ENCODE measurements at places on chromosomes 7 and 10.

DNA sequence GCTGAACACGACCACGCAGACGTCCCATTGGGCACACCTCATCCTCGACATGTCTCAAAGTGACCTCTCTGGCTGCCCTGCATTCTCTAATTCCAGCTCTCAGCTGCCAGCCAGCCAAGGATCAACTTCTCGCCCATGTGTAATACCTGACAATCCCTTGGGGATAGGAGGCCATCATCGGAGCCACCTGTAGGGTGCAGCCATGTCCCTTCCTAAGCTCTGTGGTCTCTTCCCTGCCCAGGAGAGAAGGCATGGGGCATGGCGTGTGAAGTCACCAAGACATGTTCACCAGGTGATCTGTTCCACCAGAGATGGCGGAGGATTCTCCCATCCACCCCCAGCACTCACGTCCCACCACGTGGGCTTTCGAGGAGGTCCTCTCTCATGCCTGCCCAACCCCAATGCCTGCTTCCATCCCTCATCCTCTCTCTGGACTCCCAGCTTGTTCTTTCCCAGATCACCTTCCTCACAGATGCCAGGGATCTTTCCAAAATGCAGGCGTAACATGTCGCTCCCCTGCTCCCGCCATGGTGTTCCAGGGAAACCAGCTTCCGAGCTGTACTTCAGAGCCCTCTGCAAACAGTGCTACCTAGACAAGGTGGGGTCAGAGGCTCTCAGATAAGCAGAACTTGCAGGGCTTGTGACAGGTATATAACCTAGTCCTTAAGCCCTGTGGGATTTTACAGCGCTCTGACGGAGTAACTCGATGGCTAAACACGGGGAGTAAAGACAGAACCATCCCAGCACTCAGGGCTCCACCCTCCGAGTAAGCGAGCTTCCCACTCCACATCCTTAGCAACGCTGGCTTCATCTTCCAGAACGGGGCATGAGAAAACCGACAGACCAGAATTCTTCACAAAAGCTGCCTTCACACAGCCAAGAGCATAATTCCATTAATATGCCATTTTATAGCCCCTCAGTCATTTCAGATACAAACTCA is 41.1 kb downstream of the BRI3 start:
- no peak for DNase-seq

DNA sequence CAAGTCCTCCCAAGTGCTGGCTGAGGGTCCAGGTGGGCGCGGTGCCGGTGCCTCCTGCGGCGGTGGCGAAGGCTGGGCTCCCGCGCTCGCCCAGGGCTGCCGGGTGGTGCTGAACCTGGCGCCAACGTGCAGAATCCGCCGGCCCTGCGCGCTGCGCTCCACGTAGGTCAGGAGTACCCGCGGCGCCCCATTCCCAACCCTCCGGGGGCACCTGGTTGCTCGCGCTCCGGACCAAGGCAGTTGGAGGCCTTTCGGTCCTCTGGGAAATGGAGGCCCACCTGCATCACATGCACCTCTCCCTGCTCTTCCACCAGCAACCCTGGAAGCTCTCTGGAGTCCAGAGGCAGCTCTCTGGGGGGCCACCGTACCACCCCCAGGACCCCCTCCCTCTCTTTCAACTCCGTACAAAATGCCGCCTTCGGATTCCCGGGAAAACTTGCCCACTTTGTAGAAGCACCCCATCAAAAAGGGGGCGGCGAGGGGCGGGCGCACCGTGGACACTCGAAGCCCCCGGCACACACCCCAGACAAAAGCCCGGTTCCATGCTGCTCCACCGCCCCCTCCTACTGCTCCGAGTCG is 745 bp downstream of the SLC16A9 start:
- DNase-seq, result peak; percentile 1

DNA sequence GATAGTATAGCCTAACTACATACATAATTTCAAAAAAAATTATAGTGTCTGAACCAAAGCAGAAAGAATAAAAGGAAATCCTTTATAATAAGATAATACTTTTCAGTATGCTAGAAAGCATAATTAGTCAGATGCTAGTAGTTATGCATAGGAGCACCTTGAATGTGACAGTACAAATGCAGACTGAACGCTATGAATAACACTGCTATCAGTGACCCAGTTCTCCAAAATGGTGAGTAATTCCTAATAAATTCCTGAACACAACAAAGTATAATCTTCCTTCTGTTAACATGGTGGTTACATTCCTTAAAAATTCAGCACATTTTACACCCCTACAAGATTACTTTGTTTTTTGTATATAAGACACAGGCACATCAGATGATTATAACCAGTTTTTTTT is 1.2 kb upstream of the CHPF2 start:
- DNase-seq, result no peak

- DNase-seq, result no peak
These were observed 286.7 kb upstream of the FZD8 start for GRCh38 chr10:35928748-35929147.

DNA sequence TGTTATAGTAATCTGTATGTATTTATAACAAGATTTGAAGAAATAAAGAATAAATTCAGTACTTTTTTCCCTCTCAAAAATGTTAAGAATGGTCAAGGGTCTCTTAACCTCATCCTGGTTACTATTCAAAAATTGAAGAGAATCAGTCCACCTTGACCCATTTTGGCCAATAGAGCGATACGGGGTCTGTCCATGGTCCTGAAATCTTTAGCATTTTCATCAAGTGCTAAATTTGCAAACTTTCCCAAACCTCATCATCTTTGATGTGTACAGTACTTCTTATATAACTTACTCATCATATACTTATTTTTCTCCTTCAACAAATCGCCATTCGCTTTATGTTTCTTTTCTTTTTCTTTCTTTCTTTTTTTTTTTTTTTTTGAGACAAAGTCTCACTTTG is 23.6 kb downstream of the TMEM178B start:
- no peak for DNase-seq

- DNase-seq, result no peak
These were observed 84.5 kb upstream of the DYNC1I1 start for GRCh38 chr7:95687759-95688343.

DNA sequence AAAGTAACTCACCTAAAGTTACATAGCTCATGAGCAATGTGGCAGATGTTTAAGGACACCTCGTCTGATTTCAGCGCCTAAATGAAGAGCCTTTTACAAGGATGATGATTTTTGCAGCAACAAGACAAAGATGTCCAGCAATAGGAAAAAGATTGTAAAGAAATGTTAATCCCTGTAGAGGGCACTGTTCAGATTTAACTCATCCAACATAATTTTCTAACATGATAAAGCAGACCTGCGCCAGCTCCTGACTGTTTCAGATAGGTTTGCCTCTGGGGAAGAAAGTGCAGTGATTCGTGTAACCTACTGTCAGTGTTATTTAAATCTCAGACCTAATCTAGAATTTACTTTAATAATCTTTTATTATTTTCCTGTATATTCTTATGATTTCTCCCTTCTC is 595.2 kb downstream of the AUTS2 start:
- no peak for DNase-seq

DNA sequence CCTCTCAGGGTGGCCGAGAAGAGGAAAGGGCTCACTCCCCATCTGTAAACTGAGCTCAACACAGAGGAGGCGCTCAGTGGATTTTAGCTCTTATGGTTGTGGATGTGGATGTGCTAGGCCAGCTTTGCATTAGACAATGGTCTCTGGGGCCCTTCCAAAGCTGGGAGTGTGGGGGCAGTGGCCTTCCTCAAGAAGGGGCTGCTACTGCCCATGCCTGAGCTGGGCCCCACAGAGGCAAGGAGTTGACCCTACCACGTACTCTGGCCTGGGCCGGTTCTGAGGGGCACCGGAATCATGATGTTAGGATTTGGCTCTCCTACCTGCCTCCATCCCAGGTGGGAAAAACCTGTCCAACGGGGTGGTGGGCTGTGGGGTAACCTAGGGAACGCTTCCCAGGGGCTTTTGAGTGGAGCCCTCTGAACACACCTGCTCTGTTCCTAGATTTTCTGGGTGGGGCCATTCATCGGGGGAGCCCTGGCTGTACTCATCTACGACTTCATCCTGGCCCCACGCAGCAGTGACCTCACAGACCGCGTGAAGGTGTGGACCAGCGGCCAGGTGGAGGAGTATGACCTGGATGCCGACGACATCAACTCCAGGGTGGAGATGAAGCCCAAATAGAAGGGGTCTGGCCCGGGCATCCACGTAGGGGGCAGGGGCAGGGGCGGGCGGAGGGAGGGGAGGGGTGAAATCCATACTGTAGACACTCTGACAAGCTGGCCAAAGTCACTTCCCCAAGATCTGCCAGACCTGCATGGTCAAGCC is 11.5 kb downstream of the AQP1 start:
- DNase-seq, result no peak

GRCh38 chr10:98445200-98445812 is 1.4 kb downstream of the HPS1 start:
- no peak for DNase-seq

DNA sequence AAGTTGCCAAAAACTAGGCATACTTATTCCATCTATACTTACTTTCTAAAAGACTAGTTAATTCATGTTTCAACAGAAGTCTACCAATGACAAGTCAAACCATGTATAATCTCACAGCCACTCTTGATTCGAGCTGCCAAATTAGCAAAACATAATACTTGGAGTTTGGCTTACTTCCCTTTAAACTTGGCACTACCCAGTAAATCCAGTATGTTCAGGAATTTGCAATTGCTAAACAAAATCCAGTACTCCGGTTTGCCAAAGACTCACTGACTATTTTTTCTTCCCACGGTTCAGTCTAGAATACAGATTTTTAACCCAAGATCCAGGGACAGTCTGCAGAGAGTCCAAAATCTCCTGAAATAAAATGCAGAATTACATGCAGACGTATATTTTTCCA is 4.6 kb downstream of the OAT start:
- DNase-seq, result no peak

DNA sequence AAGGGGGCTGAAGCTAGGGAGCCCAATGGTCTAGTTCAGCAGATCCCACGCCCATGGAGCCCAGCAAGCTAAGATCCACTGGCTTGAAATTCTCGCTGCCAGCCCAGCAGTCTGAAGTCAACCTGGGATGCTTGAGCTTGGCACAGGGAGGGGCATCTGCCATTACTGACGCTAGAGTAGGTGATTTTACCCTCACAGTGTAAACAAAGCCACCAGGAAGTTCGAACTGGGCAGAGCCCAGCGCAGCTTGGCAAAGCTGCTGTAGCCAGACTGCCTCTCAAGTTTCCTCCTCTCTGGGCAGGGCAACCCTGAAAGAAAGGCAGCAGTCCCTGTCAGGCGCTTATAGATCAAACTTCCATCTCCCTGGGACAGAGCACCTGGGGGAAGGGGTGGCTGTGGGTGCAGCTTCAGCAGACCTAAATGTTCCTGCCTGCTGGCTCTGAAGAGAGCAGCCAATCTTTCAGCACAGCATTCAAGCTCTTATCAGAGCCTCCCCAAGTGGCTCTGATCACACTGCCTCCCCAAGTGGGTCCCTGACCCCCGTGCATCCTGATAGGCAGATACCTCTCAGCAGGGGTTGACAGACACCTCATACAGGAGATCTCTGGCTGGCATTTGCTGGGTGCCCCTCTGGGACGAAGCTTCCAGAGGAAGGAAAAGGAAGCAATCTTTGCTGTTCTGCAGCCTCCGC is 167.8 kb downstream of the CCDC71L start:
- no peak for DNase-seq
